ENCODE measurements at places on chromosomes 4 and X. TPM values are rescaled to one million over a fixed set of nuclear protein-coding genes. Genes with fewer than 3 reads are reported as not detected.

GRCh38 chr4:140395668-140396067, 22.2 kb downstream of the SCOC start:
- no peak for DNase-seq

DNA sequence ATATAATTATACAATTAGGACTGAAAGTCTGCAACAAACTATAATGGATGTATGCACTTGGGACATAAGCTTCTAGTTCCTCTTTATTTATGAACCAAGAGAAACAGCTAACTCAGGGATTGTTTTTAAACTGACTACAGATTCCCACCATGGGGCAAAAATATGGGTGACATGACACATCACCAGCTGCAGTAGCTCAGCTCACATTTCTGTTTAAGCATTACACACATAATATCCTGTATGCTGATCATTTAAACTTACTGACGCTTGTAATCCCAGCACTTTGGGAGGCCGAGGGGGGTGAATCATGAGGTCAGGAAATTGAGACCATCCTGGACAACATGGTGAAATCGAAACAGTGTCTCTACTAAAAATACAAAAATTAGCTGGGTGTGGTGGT, 11.5 kb downstream of the FGB start:
- no peak for DNase-seq

- DNase-seq = no peak
Measured at GRCh38 chrX:73076838-73077237, 2.5 kb downstream of the PABPC1L2A start.

GRCh38 chr4:90946945-90947344, 819.8 kb downstream of the CCSER1 start:
- DNase-seq = no peak

The KLF8 gene
- total RNA-seq = 10.8 TPM

The SLIT2 gene
- 50.5 TPM for total RNA-seq

The SOD3 gene
- 8.9 TPM for total RNA-seq

The SPANXA2 gene
- not detected for total RNA-seq

The DGAT2L6 gene
- total RNA-seq = not detected

The ZNF630 gene
- total RNA-seq = 5.5 TPM

Measured in dorsolateral prefrontal cortex (tissue), 122 donors.